ENCODE measurements at places on chromosomes 4 and X.

DNA sequence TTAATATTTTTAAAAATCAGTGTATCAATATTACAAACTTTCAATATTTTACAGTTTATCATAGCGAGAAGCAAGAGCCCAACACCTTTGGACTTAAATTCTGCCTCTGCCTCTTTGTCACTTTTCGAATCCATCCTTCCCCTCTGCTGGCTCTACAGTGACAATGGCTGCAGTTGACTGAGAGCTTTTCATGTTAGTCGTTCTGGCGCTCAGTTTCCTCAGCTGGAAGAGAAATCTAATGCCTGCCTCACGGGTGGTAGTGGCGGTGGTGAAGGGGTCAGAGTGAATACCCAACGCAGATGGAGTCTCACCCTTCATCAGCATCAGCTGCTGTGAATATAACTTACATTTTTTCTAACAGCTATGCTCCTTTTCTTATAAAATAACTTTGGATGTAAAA is 144.8 kb downstream of the NWD2 start:
- no peak for DNase-seq

- no peak for DNase-seq
These were observed 97.3 kb downstream of the UGT2B28 start for GRCh38 chr4:69377562-69377961.

DNA sequence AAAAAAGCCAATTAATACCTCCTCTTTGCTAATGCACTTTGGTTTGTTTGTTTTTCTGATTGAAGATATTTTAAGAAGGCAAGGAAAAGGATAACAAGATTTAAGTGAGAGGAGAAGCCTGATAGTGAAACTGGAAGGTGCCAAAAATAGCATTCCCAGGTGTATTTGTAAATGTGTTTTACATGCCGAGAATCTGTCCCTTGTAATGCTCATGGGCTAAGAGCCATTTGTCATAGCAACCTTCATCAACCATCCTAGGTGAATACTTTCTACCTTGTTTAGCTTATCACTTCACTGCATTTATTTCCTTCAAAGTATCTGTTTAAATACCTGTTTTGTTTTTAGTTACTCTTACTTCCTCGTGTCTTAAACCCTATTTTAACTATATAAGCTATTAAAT is 127.8 kb downstream of the KCTD8 start:
- no peak for DNase-seq

GRCh38 chrX:31245714-31246113 is 173.9 kb upstream of the FTHL17 start:
- DNase-seq: no peak

GRCh38 chrX:78708262-78708661 is 39.3 kb upstream of the LPAR4 start:
- peak; percentile 5 for DNase-seq

DNA sequence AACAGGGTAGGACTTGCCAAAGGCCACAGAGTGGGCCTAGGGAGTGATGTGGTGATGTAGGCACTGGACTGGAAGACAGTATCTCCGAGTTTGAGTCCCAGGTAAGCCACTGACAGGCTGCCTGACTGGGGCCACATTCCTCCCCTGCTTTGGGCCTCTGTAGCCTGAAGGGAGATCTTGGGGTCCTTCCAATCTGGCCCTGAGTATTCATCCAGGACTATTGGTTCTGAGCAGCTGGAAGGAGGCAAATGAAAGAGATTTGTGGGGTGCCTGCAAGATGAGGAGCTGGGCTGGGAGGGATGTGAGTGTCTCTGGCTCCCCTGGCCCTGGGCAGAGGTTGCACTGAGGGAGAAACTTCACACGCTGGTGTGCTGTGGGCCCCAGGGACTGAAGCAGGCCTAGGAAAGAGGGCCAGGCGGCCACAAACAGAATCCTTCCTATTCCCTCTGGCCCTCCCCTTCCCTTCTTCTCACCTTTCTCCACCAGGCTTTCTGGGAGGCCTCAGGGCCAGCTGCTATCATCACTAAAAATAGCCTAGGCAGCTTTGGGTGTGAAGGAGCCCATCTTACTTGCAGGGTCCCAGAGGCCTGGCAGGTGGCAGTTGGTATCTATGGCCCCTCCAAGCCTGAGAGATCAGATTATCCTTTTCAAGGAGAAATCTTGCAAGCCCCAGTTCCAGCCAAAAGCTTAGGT is 70.1 kb downstream of the PJA1 start:
- no peak for DNase-seq

- no peak for DNase-seq
These were observed 16.9 kb upstream of the XPNPEP2 start for GRCh38 chrX:129721870-129722269.

- no peak for DNase-seq
These were observed 168.6 kb upstream of the KLF3 start for GRCh38 chr4:38495446-38495845.

GRCh38 chrX:46279214-46279924 is 265.9 kb downstream of the ZNF674 start:
- DNase-seq: no peak

- no peak for DNase-seq
These were observed at the start of gene TMEM150C for GRCh38 chr4:82561786-82562563. TSS of gene TMEM150C (minus strand) at chr4:82561988. CDS start at chr4:82504657, 57,331 bp downstream.

- no peak for DNase-seq
These were observed 177.8 kb upstream of the IGFBP7 start for GRCh38 chr4:57287687-57288604.

- DNase-seq: no peak
These were observed 56.6 kb upstream of the SLC6A14 start for GRCh38 chrX:116379854-116380253.

DNA sequence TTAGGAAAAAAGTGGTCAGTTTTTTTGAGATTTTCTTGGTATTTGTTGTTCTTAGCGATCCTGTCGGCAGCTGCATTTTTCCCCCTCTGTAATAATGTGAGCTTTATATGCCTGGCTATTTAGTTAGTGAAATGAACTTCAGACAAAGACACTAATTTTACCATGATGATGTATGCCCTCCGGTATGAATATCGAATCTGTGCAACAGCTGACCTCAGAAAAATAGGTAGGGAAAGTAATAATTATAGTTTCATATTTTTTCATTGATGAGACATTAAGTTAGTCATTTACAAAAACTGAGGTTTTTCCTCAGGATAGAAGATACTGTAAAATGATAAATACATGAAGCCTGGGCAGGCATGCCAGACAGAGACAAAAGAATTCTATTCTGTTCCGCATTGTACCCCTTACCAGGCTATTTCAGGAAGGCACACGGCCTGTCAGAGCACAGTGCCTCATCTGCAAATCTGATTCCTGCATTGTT is 155.8 kb downstream of the SHROOM3 start:
- DNase-seq: no peak

DNA sequence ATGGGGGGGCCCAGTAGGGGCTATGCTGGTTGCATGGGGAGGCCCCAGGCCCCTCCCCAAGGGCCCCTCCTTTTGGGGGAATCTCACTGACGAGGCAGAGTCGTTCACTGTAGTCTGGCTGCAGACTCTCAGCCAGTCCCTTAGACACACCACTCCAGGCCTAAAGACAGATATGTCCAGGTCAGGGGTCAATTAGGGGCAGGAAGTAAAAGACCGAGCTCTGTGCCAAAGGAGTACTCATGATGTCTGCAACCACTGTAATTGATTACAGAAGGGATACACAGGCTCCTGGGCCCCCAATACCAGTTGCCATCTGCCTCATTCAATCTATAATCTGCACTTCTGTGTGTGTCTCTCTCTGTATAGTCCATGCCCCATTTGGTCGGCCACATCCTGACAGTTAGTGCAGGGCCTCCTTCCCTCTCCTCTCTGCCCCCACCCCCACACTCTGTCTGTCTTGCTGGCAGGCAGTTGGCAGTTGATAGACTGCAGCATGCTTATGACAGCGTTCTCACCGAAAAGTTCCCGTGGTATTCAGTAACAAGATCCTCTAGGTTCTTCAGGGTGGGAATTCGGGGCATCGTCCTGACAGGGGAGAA is 1.3 kb upstream of the CXorf65 start:
- no peak for DNase-seq

- no peak for DNase-seq
These were observed 76.2 kb downstream of the STARD8 start for GRCh38 chrX:68723491-68724155.

Data from GM10248 (cell line).